Epithelial cell of umbilical artery (primary cell): ENCODE measurements at places on chromosomes 4 and X. TPM values are rescaled to one million over a fixed set of nuclear protein-coding genes. Genes with fewer than 3 reads are reported as not detected.

SERTM2 gene
- 2.3 TPM in 1 of 2 replicates, not detected in the other for total RNA-seq

SPANXA1 gene
- not detected in 2 replicates for total RNA-seq

TNMD gene
- not detected in 2 replicates for total RNA-seq

UGT2B10 gene
- not detected in 2 replicates for total RNA-seq

PTCHD1 gene
- total RNA-seq = not detected in 2 replicates

SRD5A3 gene
- total RNA-seq = 6.2 and 6.8 TPM in 2 replicates

GPRASP1 gene
- 0.65 and 1.5 TPM in 2 replicates for total RNA-seq

NAT8L gene
- total RNA-seq = 0.32 TPM in 1 of 2 replicates, not detected in the other

IGFBP7 gene
- total RNA-seq = 377 and 420 TPM in 2 replicates

SUPT20HL1 gene
- total RNA-seq = not detected in 2 replicates

HTR2C gene
- not detected in 2 replicates for total RNA-seq

MAGEA9B gene
- not detected in 2 replicates for total RNA-seq

TMEM156 gene
- total RNA-seq = 0.61 and 1.9 TPM in 2 replicates

ATP1B4 gene
- not detected in 2 replicates for total RNA-seq

PPARGC1A gene
- not detected in 2 replicates for total RNA-seq

MEPE gene
- not detected in 2 replicates for total RNA-seq

TEC gene
- total RNA-seq = under 0.01 and 0.30 TPM in 2 replicates

MAGEC1 gene
- not detected in 2 replicates for total RNA-seq

SOWAHD gene
- total RNA-seq = not detected in 2 replicates

FAM13A gene
- 7.5 and 9.9 TPM in 2 replicates for total RNA-seq

PLXNB3 gene
- 0.91 and 1.3 TPM in 2 replicates for total RNA-seq

NLRP2B gene
- under 0.01 TPM in 1 of 2 replicates, not detected in the other for total RNA-seq

NAP1L5 gene
- total RNA-seq = 4.2 and 9.0 TPM in 2 replicates

TMPRSS11F gene
- not detected in 2 replicates for total RNA-seq
